ENCODE measurements at places on chromosomes 12 and 14. TPM values are rescaled to one million over a fixed set of nuclear protein-coding genes. Genes with fewer than 3 reads are reported as not detected.

COX8C gene
- not detected for total RNA-seq

SRRM4 gene
- not detected for total RNA-seq

MMP14 gene
- total RNA-seq = 718 TPM

OTX2 gene
- not detected for total RNA-seq

TAS2R42 gene
- not detected for total RNA-seq

RFX4 gene
- not detected for total RNA-seq

CD163L1 gene
- 15.9 TPM for total RNA-seq

AICDA gene
- not detected for total RNA-seq

DEGS2 gene
- not detected for total RNA-seq

INHBC gene
- total RNA-seq = not detected

NANOG gene
- not detected for total RNA-seq

RNASE7 gene
- total RNA-seq = not detected

APOLD1 gene
- total RNA-seq = 12.7 TPM

STK38L gene
- 11.0 TPM for total RNA-seq

Data from RPMI7951 (cell line).